ENCODE measurements at places on chromosomes 2 and 18.
A peak's percentile ranks its signal among the peaks of the same experiment; 100 is the strongest.

- no peaks in the 10 kb centered on the region for H3K36me3 ChIP-seq
- no peaks in the 10 kb centered on the region for H3K4me1 ChIP-seq
- peaks cover 12% of the 10 kb centered on the region for H3K27me3 ChIP-seq
- H3K4me3 ChIP-seq, result no peak overlapping the region
- peak; percentile 15 for DNase-seq
Observed at GRCh38 chr2:73156539-73157124, 43.9 kb upstream of the RAB11FIP5 start.

DNA sequence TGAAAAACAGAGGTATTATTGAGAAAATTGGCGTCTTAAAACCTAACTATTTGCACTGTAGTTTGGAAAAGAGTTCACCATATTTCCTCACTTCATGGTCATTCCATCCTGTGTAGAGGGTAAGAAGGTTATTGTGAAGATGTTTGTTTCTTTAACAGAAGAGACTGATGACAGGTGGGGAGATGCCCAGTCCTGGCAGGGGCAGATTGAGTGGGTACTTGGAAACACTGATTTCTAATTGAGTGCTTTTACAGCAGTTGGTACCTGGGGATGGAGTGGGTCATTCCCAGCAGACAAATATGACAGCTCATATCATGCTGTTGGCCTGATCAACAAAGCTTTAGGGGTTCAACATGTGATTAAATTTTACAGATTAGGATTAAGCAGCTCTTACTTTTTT, 67.5 kb downstream of the MYOM1 start:
- peaks cover 6% of the 10 kb centered on the region for H3K4me1 ChIP-seq
- no peak overlapping the region for H3K4me3 ChIP-seq
- peaks cover 4% of the 10 kb centered on the region for H3K36me3 ChIP-seq
- no peak overlapping the region for H3K27ac ChIP-seq
- no peaks in the 10 kb centered on the region for H3K27me3 ChIP-seq

GRCh38 chr18:34624551-34624950, 85.5 kb upstream of the DTNA start:
- peaks cover 5% of the 10 kb centered on the region for H3K36me3 ChIP-seq
- no peak for DNase-seq
- no peak overlapping the region for H3K27ac ChIP-seq

GRCh38 chr2:125490308-125490707, 1165.7 kb upstream of the GYPC start:
- DNase-seq, result no peak
- H3K36me3 ChIP-seq, result no peaks in the 10 kb centered on the region
- H3K27me3 ChIP-seq, result no peaks in the 10 kb centered on the region
- no peak overlapping the region for H3K4me3 ChIP-seq
- H3K4me1 ChIP-seq, result no peaks in the 10 kb centered on the region

DNA sequence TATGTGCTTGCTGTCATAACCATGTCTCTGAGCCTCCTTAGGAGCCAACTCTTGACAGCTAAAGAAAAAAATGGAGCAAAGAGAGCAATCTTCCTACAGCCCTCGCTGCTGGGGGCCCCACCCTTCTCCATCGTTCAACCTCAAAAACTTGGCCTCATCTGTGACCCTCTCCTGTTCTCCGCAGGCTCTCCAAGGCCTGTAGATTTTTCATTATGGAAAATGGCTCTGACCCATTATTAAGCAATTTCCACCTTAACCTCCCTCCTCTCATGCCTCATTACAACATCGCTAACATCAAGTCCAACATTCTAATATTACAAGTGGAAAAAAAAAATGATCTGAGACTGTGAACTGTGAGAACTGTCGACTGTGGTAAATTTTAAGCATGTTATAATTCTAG, 98.7 kb downstream of the SLC8A1 start:
- no peaks in the 10 kb centered on the region for H3K36me3 ChIP-seq
- H3K4me1 ChIP-seq, result no peaks in the 10 kb centered on the region
- no peak for DNase-seq
- H3K27me3 ChIP-seq, result no peaks in the 10 kb centered on the region
- H3K27ac ChIP-seq, result no peak overlapping the region

DNA sequence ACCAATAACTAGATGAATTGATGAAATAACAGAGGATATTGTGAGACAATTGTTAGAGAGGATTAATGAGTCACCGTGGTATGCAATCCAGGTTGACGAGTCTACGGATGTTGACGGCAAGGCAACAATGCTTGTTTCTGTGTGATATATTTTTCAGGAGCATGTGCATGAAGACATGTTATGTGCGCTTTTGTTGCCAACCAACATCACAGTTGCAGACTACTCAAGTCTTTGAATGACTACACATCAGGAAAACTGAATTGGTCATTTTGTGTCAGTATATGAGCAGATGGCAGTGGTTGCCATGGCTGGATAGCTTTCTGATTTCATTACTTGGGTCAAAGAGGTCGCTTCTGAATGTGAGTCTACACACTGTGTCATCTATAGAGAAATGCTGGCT, 96.8 kb upstream of the CRACDL start:
- H3K36me3 ChIP-seq, result no peaks in the 10 kb centered on the region
- H3K4me1 ChIP-seq, result peaks cover 7% of the 10 kb centered on the region
- no peak overlapping the region for H3K4me3 ChIP-seq
- DNase-seq, result no peak

- no peaks in the 10 kb centered on the region for H3K4me1 ChIP-seq
- H3K27ac ChIP-seq, result no peak overlapping the region
- H3K27me3 ChIP-seq, result peaks cover 5% of the 10 kb centered on the region
- no peak for DNase-seq
- H3K36me3 ChIP-seq, result no peaks in the 10 kb centered on the region
Observed at GRCh38 chr18:59182673-59183072, 37.3 kb upstream of the GRP start.

DNA sequence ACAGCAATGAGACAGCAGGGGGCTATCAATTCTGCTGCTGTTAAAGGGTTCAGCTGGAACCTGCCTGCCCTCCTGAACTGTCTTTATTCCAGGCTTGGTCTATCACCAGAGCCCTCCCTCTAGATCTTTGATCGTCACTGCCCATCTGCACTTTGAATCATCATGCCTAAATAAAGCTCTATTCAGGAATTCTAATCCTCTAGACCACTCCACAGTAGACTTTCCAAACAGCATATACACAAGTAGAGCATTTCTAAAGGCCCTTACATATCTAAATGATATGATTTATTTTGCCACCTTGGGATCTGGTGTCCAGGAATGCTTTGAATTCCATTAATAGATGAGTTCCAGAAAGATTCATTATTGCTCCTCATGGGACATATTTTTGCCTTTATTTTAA, 542.1 kb upstream of the SYT4 start:
- no peaks in the 10 kb centered on the region for H3K36me3 ChIP-seq
- DNase-seq, result no peak
- H3K4me1 ChIP-seq, result no peaks in the 10 kb centered on the region
- H3K27me3 ChIP-seq, result no peaks in the 10 kb centered on the region
- no peak overlapping the region for H3K4me3 ChIP-seq
